ENCODE measurements at places on chromosomes 1 and 21.

GRCh38 chr1:25425098-25426085, 4.8 kb upstream of the RHCE start:
- no peak for DNase-seq

DNA sequence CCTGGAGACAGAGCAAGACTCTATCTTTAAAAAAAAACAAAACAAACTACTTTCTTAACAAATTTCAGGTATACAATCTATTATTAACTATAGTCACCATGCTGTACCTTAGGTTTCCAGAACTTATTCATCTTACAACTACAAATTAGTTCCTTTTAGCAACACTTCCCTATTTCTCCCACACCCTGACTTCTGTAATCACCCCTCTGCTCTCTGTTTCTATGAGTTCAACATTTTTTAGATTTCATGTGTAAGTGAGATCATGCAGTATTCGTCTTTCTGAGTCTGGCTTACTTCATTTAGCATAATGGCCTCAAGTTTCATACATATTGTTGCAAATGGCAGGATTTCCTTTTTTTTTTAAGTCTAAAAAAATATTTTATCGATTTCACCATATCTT, 77.9 kb upstream of the LPGAT1 start:
- DNase-seq: no peak

- DNase-seq: no peak
Measured at GRCh38 chr1:40663324-40664166, 1.9 kb downstream of the RIMS3 start.

DNA sequence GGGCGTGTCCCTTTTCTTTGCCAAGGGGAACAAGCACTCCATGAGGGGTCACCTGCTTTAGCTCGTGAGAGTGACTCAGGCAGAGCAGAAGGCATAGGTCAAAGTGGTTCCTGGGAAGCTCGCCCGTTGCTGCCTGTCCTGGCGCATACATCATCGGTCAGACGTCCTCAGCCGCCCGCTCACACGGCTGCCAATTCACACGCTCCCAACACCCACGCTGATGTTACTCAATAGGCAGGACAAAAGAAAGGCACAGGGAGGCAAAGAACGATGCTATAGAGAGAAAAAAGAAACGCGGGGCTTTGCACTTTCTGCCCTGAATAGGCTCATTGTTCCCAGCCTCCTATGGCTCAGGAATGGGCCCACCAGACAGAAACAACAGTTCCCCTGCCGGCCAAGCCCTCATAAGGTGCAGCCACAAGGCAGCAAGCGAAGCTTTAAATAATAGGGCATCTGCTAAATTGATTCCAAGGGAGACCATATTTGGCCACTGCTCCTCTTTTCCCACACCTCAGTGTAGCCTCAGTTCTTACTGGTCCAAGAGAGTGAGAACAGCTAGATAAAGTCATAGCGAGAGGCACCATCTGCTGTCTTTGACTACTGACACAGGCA, 38.7 kb downstream of the VTCN1 start:
- no peak for DNase-seq

- peak; percentile 48 for DNase-seq
Measured at GRCh38 chr1:116504308-116505156, 66.3 kb downstream of the CD58 start.

DNA sequence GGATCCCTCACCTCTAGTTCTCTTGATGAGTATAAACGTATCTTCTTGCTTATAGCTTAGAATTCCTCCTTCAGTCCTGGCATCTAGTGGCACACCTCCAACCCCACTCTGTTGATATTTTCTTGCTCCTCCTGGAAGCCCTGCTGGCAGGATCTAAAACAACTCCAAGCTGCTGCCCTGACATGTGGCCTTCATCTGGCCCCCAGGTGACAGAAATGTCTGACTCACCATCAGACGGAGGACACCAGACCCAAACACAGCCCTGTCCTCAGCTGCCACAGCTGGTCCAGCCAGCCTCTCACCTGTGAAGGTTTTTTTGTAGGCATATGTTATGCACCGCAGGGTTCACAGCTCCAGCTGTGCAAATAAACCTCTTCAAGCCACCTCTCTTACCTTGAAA, 53.4 kb downstream of the KRTAP19-8 start:
- no peak for DNase-seq

DNA sequence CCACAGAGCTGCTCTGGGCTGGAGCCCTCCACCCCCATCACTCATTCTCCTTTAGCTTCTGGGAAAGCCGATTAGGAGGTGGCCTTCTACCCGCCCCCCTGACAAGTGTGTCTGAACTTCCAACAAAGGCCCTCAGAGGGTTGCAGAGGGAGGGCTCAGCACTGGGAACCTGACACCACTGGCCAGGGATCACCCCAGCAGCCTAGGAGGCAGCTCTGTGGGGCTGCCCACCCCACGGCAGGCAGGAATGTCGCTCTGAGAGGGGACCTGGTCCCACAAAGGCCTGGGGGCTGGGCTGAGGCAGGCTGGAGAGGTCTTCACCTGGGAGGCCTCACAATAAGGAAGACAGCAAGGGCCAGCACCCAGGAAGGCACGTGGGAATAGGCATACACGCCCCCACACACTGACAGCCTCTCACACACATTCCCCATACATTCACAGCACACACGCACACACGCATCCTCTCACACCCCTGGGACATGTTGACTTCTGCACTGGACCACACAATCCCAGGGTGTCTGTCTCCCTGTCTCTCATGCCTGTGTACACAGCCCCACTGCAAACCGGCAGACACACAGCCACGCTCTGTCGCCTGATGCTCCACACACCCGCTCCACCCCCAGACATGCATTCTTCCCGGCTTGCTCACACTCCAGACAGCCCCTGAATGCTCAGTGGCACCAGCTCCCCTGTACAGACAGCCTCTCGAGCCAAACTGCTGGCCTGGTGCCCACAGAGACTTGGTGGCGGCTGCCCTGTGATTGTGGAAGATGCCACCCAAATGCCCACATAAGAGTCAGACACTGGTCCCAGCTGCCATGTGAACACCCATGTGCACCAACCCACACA, 30.7 kb downstream of the DMBX1 start:
- peak; percentile 66 for DNase-seq

- DNase-seq: no peak
Measured at GRCh38 chr1:59052166-59052590, 244.7 kb upstream of the FGGY start.

DNA sequence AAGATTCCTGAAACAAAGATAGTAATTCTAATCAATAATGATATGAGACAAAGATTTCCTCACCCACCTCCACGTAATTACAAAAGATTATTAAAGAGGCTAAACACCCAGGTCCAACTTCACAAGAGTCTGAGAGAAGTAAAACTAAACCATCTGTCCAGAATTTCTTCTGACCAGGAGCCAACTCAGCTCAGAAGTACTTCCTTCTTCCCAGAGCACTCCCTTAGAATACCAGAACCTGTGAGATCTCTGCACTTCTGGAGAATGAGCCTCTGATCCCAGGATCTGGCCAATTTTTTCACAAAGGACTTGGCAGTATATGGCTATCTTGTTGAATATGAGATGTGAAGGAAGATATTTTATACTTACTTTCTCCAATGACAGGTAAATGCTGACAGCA, 120.6 kb upstream of the PALMD start:
- no peak for DNase-seq

- DNase-seq: no peak
Measured at GRCh38 chr1:147568551-147568950, 27.2 kb downstream of the BCL9 start.

DNA sequence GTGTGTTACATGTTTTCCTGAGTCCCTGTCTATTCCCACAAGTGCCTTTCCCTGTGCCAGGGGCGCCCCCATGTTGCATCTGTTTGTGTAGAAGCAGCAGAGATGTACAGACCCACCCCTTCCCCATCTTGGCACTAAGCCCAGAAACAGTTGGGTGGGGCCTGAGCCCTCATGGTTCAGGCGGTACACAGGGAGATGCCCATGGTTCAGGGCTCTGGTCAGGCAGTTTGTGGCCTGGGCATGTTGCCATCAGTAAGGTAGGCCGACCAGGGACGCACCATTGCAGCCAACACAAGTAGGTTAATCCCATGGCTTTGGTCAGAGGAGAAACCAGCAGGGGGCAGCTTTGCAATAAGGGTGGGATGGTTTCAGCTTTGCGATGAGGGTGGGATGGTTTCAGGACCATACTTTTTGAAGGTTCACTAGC, 914 bp upstream of the ADGRB2 start:
- no peak for DNase-seq

- no peak for DNase-seq
Measured at GRCh38 chr1:32341186-32341757, 5.2 kb upstream of the MARCKSL1 start.

DNA sequence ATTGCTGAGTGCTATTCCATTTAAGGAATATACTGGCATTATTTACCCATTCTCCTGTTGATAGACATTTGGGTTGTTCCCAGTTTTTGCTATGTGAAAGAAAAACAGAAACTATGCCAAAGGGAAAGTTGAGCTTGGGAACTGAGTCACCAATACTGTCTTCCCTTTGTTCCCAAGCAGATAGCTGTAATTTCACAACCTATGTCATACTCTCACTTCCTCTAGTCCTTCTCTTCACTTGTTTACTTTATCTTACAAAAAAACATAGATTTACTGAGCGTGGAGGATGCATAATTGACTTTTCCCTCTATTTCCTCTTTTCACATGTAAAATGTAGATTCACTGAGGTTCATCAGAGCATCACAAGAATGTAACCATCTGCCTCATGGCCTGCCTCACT, 32.4 kb upstream of the PGBD5 start:
- no peak for DNase-seq

GRCh38 chr1:31788825-31789256, 24.7 kb upstream of the ADGRB2 start:
- DNase-seq: peak; percentile 68

DNA sequence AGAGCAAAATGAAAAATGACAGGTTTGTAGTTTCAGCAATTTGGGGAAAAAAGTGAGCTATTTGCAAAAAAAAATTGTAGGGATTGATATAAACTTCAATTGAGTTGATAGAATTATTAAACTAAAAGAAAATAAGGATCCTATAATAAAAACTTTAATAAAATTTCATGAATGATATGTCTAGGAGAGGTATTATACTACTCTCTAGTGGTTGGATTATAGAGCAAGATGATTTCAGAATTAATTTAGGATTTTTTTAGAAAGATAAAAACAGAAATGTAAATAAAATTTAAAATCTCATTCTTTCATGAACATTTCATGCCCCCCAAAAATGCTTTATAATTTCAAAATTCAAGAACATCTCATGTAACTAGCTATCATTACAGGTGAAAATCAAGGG, 430.4 kb downstream of the DSCAM start:
- no peak for DNase-seq

DNA sequence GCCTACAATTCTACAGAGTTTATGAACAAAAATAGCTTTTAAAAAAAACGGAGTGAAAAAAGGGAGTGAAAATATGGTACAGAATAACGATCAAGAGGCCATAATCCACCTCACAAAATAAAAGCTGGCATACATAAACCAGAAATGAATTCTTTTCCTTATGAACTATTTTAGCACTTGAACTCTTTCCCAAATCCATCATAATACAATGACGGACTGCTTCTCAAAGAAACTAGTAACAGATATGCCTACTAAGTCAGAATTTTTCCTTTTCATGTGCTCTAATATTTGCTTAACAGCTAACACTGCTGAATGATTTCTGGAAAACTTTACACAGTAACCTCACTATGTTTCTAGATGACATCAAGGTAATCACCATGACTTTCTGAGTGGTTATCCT, 144.0 kb downstream of the EIF4G3 start:
- no peak for DNase-seq

DNA sequence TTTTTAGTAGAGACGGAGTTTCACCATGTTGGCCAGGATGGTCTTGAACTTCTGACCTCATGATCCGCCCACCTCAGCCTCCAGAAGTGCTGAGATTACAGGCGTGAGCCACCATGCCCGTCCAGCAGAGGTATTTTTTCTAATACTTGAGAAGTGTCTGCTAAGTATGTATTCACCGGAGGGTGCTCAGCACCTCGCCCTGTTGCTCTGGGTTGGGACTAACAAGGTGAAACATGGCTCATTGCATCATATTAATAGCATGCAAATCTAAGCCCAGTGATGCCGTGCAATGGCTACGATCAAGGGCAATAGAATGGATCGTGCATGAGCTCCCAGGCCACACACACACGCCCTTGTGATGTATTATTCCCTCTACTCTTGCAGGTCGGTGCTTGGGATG, 68.7 kb downstream of the PDE9A start:
- DNase-seq: no peak

- DNase-seq: no peak
Measured at GRCh38 chr1:183505454-183506089, 33.3 kb downstream of the SMG7 start.

DNA sequence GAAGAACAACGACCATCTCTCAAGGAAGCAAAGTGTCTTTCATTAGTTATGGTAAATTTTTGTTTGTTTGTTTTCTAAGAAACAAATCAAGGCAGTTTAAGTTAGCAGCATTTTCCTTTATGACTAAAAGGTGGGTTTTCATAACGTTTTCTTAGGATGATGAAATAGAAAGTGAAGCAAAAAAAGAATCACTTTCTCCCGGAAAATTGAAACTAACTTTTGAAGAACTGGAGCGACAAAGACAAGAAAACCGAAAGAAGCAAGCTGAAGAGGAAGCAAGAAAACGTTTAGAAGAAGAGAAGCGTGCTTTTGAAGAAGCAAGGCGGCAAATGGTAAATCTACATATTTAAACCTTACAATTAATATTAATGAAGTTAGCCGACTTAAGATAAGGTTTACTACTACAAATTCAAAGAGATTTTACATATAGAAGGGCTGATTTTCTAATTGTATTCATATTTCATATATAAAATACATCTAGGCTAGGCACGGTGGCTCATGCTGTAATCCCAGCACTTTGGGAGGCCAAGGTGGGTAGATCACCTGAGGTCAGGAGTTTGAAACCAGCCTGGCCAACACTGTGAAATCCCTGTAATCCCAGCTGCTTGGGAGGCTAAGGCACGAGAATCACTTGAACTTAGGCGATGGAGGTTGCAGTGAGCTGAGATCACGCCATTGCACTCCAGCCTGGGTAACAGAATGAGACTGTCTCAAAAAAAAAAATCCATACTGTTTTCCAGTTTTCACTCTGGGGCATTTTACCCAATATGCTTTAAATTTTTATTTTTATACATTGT, 38.3 kb downstream of the NEXN start:
- DNase-seq: no peak

GRCh38 chr21:42219606-42220137, 732 bp downstream of the ABCG1 start:
- no peak for DNase-seq

GRCh38 chr1:101363891-101364318, 127.1 kb downstream of the S1PR1 start:
- DNase-seq: no peak

DNA sequence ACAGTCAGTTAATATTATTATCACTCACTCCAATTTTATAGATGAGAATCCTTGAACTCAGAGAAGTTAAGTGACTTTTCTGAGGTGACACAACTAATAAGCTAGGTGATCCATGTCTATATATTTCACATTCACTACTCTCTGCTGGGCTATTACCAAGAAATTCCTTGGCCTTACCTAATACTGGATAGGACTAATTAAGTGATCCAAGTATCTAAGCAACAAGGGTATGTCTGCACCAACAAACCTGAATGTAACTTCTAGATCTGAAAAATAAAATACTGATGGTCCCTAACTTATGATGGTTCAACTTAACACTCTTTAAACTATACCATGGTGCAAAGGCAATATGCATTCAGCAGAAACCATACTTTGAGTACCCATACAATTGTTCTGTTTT, 14.8 kb upstream of the CASQ2 start:
- no peak for DNase-seq

All from A549 (cell line).